ENCODE measurements at places on chromosomes 2 and 18.

- DNase-seq, result no peak
Measured at GRCh38 chr2:136195226-136195625, 77.3 kb upstream of the CXCR4 start.

DNA sequence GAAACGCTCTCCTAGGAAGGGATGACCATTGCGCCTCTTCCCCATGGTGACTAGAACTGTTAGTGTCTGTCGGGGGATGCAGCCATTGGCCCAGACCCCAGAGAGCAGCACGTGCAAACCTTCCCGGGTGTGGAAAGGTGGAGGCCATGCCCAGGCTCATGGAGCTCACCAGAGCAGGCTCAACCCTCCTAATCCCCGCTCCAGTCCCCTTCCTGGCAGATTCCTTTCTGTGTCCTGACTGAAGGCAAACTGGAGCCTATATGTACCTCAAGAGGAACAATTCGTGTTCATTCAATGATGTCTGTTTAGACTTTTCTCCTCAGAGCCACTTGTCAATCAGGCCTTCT, 94.4 kb downstream of the RHOB start:
- DNase-seq, result no peak

DNA sequence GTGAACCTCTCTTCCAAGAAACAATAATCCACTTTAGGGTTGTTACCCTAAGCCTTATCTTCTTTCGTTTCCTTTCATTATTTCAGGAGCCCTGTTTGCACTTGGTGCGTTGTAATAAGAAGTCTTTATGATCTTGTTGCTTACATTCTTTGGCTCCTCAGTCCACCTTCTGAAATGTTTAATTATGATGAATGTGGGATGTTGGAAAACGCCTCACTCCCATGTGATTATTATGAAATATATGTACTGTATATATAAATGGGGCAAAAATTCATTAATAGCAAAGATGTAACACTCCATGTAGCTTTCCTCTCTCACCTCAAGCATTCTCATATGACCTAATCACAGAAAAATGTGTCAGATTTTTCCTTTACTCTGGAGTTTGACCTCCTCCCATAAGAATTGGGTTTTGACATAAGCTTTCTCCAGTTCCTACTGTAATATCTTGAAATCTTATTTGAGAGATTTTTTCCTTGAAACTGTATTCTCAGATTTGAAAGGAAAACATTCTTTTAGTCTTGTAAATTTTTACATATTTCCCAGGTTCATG, 397.2 kb upstream of the FANCL start:
- no peak for DNase-seq

DNA sequence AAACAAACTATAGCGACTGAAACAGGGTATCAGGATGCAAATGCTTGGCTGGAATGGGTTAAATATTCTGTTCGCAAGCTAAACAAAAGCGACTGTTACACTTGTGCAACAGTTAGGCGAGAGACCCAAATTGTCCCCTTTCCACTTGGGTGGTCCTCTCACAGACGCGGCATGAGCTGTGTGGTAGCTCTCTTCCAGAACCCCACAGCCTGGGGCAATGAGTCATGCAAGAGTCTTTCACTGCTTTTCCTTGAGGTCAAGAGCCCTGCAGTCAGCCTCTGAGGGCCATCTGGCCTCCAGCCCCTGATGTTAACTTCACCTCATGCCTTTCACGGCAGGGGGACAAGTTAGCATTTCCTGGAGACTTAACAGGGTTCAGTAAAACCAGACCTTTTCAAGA, 25.7 kb downstream of the SULT1C4 start:
- no peak for DNase-seq

- DNase-seq, result no peak
Measured at GRCh38 chr2:82853299-82853698, 1605.8 kb downstream of the SUCLG1 start.

DNA sequence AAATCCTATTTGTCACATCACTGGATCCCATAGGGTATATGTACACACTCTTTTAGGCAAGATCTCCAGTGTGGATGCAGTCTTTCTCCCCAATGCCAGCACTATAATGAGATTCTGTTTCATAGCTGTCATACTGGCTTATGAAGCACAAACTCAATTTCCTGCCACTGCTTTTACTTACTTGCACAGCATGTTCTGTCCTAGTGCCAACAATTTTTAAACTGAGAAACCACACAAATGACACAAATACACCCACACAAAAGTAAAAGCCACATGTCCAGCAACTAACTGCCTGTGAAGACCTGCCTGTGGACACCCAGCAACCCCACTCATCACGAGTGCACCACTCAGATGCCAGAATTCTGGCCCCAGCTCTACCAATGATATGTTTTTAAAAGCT, 29.6 kb upstream of the RNU4ATAC start:
- no peak for DNase-seq

All from CD4-positive, alpha-beta T cell treated with Interferon alpha-2 for 1 hour (primary cell).